ENCODE measurements at places on chromosomes 3 and 15. TPM values are rescaled to one million over a fixed set of nuclear protein-coding genes. Genes with fewer than 3 reads are reported as not detected.

DNA sequence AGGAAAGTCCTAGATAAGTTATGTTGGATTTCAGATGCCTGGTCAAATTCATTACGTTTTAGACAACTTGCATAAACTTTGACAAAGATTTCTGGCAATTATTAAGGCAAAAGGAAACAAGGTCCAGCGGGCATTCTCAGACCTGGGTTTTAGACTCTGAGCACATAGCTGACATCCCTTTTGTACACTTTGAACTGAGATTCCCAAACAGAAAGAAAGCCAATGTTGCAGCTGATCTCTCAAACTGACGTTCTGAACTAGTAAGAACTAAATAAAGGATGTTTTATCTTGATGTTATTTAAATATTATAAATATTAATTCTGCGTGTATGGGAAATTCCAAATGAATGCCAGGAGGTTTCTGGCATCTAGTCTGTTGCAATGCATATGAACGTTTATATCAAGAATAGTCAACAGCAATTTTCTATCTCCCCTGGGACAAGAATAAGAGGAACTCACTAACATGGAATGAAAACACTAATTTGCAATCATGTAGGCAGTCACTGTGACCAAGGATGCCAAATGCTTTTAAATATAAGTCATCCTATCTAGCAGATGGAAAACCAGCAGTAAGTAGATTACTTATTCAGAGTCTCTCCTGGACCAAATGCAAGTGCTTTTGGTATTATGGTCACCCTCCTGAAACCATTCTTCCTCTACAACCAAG, 202.1 kb downstream of the GREM1 start:
- no peaks in the 10 kb centered on the region for H3K36me3 ChIP-seq
- H3K27me3 ChIP-seq, result no peaks in the 10 kb centered on the region
- peak overlapping the region; percentile 38 for H3K27ac ChIP-seq
- DNase-seq, result no peak
- no peak overlapping the region for H3K4me3 ChIP-seq
- H3K4me1 ChIP-seq, result peaks cover 22% of the 10 kb centered on the region

GRCh38 chr3:53181024-53181371, 20.0 kb downstream of the PRKCD start:
- H3K27ac ChIP-seq, result no peak overlapping the region
- H3K27me3 ChIP-seq, result no peaks in the 10 kb centered on the region
- DNase-seq, result no peak
- H3K36me3 ChIP-seq, result no peaks in the 10 kb centered on the region
- no peak overlapping the region for H3K4me3 ChIP-seq

GRCh38 chr3:174318181-174318580, 541.0 kb upstream of the NAALADL2 start:
- H3K36me3 ChIP-seq, result no peaks in the 10 kb centered on the region
- no peak overlapping the region for H3K4me3 ChIP-seq
- no peaks in the 10 kb centered on the region for H3K27me3 ChIP-seq
- H3K27ac ChIP-seq, result no peak overlapping the region
- no peaks in the 10 kb centered on the region for H3K4me1 ChIP-seq
- DNase-seq, result no peak

GRCh38 chr15:31364301-31365031, 37.8 kb downstream of the KLF13 start:
- H3K36me3 ChIP-seq, result no peaks in the 10 kb centered on the region
- H3K27me3 ChIP-seq, result no peaks in the 10 kb centered on the region
- no peak overlapping the region for H3K4me3 ChIP-seq
- no peak for DNase-seq

DNA sequence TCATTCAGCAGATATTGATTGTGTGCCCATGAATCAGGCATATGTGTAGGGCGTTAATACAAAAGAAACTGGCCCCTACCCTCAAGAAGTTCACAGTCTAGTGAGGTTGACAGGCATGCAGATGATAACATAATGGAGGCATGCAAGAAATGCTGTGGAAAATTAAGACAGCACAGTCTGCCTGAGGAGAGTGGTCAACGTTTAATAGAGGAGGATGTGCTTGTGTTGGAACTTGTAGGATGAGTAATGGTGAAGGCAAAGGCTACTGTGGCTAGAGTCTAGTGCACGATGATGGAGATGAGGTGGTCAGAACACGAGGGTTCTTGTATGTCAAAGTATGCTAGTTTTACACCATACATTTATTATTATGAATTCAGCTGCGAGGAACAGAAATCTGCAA, 295.7 kb downstream of the SOX2 start:
- no peaks in the 10 kb centered on the region for H3K4me1 ChIP-seq
- H3K27me3 ChIP-seq, result no peaks in the 10 kb centered on the region
- no peak overlapping the region for H3K4me3 ChIP-seq
- no peaks in the 10 kb centered on the region for H3K36me3 ChIP-seq

DNA sequence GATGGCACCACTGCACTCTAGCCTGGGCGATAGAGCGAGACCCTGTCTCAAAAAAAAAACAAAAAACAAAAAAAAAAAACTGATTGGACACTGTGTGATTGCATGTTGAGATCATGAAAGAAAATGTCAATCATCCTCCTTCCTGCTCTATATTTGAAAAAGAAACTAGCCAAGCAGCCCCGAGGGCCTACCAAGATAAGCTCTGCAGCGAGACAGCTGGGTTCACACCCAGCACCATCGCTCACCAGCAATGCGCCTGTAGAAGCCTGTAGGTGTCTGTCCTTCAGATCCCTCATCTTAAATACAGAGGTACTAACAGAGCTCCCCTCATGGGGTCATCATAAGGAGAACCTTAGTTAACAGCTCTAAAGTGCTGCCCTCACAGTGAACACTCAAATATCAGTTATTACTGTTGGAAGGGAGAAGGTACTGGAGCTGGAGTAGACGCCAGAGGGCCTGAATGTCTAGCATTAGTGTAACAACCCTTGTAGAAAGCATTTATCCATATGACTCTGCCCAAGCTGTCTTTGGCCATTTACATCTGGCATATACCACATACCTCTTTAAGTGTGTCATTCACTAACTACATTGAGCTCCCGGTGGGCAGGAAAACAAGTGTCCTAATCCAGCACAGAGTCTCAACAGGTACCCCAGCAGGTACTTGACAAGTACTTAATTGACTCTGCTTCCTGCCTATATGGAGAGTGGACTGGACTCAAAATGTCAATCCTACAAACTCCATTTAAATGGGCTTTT, 22.9 kb downstream of the MYLK start:
- no peaks in the 10 kb centered on the region for H3K4me1 ChIP-seq
- no peaks in the 10 kb centered on the region for H3K36me3 ChIP-seq
- H3K4me3 ChIP-seq, result no peak overlapping the region
- no peaks in the 10 kb centered on the region for H3K27me3 ChIP-seq

GRCh38 chr3:15277861-15278500, 54.4 kb downstream of the SH3BP5 start:
- H3K27me3 ChIP-seq, result no peaks in the 10 kb centered on the region
- H3K36me3 ChIP-seq, result no peaks in the 10 kb centered on the region
- no peak overlapping the region for H3K4me3 ChIP-seq
- H3K27ac ChIP-seq, result no peak overlapping the region
- no peaks in the 10 kb centered on the region for H3K4me1 ChIP-seq
- DNase-seq, result peak; percentile 49

- no peaks in the 10 kb centered on the region for H3K27me3 ChIP-seq
- no peaks in the 10 kb centered on the region for H3K4me1 ChIP-seq
- H3K4me3 ChIP-seq, result no peak overlapping the region
Measured at GRCh38 chr15:28022961-28023360, 76.2 kb downstream of the OCA2 start.

DNA sequence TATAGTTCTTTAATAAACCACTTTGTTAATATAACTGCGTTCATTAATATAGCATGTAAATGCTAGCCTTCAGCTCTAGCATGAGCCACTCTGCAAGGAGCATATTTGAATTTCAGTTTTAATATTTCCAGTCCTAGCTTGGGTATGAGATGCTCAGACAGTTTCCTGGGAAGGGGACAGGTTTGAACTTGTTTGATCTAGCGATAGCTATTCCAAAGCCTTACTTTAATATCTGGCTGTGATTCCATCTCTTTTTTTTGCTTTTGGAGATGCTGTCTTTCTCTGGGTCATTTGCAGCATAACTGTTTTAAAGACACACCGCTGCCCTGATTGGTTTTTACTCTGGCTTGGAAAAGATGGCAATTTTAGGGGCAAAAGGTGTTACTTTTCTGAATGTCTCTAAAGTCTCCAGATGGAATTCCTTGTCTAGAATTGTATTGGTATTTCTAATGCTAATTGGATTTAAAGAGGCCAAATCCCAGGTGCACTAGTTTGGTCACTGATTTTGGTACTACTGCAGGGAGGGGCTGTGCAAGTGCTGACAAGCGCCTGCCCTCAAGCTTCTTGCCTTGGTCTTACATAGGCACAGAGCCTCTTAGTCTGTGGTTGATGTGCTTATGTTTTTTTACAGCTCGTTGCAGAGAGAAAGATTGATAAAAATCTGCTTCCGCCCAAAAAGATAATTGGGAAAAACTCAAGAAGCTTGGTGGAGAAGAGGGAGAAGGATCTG, 2.8 kb downstream of the NISCH start:
- H3K27ac ChIP-seq, result no peak overlapping the region
- H3K36me3 ChIP-seq, result no peaks in the 10 kb centered on the region
- no peaks in the 10 kb centered on the region for H3K4me1 ChIP-seq
- H3K4me3 ChIP-seq, result no peak overlapping the region

GRCh38 chr3:14225421-14225820, 46.8 kb downstream of the LSM3 start:
- DNase-seq, result no peak
- no peaks in the 10 kb centered on the region for H3K4me1 ChIP-seq
- no peaks in the 10 kb centered on the region for H3K27me3 ChIP-seq
- no peak overlapping the region for H3K27ac ChIP-seq
- H3K4me3 ChIP-seq, result no peak overlapping the region

The FAIM gene
- 7.2 TPM for polyA plus RNA-seq

The SQOR gene
- polyA plus RNA-seq, result 415 TPM

The ACY1 gene
- 146 TPM for polyA plus RNA-seq

The STRIT1 gene
- not detected for polyA plus RNA-seq

Measured in sigmoid colon (tissue), 7 donors.